ENCODE measurements at places on chromosomes 16 and 17. TPM values are rescaled to one million over a fixed set of nuclear protein-coding genes. Genes with fewer than 3 reads are reported as not detected.
A peak's percentile ranks its signal among the peaks of the same experiment; 100 is the strongest.

- peak overlapping the region; percentile 73 for H3K27ac ChIP-seq
- peak overlapping the region; percentile 90 for H3K4me3 ChIP-seq
- H3K4me1 ChIP-seq, result peaks cover 96% of the 10 kb centered on the region
- H3K27me3 ChIP-seq, result no peaks in the 10 kb centered on the region
Observed at GRCh38 chr16:56610609-56611111, 2.3 kb downstream of the MT2A start.

The CLEC16A gene
- 34.9 TPM for total RNA-seq

DNA sequence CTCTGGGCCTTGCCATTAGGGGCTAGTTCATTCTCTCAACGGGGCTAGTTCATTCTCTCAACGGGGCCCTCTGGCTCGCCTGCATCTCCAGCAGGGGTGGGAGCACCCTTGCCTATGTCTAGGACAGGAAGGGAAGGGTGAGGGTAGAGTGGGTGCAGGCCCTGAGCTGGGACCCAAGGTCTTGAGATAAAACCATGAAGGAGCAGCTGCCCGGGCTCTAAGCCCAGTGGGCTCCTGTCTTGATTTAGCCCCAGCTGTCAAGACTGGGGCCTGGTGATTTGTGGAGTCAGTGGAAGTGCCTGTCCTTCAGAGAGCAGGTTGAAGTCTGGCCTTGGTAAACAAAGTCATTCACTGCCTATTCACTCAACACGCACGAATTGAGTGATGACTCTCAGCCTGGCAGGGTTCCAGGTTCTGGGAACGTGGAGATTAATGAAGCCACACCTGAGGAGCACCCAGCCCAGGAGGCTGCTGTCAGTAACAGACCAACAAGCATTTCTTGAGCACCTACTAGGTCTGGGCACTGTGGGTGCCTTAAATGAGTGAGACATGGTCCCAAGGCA lies 35.4 kb downstream of the WNT3 start:
- H3K27ac ChIP-seq, result no peak overlapping the region
- no peaks in the 10 kb centered on the region for H3K27me3 ChIP-seq
- H3K36me3 ChIP-seq, result no peaks in the 10 kb centered on the region
- peaks cover 33% of the 10 kb centered on the region for H3K4me1 ChIP-seq
- no peak overlapping the region for H3K4me3 ChIP-seq

GRCh38 chr16:546909-547770 lies 13.1 kb upstream of the PRR35 start:
- H3K36me3 ChIP-seq, result no peaks in the 10 kb centered on the region
- no peak for DNase-seq
- H3K27me3 ChIP-seq, result no peaks in the 10 kb centered on the region
- no peaks in the 10 kb centered on the region for H3K4me1 ChIP-seq
- H3K4me3 ChIP-seq, result no peak overlapping the region
- H3K27ac ChIP-seq, result no peak overlapping the region

DNA sequence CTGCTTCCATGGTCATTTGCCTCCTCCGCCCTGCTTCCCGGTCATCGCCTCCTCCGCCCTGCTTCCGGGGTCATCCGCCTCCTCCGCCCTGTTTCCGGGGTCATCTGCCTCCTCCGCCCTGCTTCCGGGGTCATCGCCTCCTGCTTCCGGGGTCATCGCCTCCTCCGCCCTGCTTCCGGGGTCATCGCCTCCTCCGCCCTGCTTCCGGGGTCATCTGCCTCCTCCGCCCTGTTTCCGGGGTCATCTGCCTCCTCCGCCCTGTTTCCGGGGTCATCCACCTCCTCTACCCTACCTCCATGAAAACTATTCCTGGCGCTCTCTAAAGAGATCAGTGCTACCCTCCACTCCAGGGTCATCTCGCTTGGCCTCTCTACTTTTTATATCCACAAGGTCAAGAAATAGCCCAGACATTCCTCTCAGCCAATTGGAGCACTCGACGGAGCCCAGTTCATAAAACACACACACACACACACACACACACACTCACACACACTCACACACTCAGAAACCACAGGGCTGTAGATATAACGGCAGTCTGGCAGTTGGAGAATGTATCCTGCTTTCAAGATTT lies 44.8 kb downstream of the TRARG1 start:
- DNase-seq, result no peak
- H3K4me1 ChIP-seq, result no peaks in the 10 kb centered on the region
- peaks cover 52% of the 10 kb centered on the region for H3K27me3 ChIP-seq
- no peak overlapping the region for H3K4me3 ChIP-seq
- H3K36me3 ChIP-seq, result no peaks in the 10 kb centered on the region

GRCh38 chr17:61058066-61058465 lies 341.6 kb upstream of the TBX2 start:
- H3K4me3 ChIP-seq, result no peak overlapping the region
- no peak for DNase-seq
- H3K4me1 ChIP-seq, result no peaks in the 10 kb centered on the region
- H3K27me3 ChIP-seq, result no peaks in the 10 kb centered on the region

Data from PC-9 (cell line).